NCI-H187 treated with DMSO at 0.1 percent for 48 hours (cell line): ENCODE measurements at places on chromosomes 2 and 18.

DNA sequence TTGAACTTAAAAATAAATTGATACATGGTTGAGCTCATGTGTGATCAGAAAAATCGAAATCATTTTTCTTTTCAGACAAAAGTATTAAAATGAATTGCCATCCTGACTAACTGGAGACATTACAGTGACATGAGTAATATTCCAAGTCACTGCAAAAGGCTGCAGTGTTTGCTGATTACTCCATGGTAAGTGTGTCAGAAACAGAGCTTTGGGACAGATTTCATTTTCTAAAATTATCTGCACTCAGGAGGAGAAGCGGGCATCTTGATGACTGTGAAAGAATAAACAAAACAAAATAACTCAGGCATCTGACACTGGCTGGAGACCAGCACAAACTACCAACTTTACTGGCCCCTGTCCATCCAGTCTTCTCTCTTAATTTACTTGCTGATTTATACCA lies 312.3 kb upstream of the PIK3C3 start:
- DNase-seq, result no peak

GRCh38 chr2:16633621-16634430 lies 31.8 kb downstream of the CYRIA start:
- no peak for DNase-seq

- no peak for DNase-seq
These were observed 125.2 kb upstream of the PIK3C3 start for GRCh38 chr18:41829647-41830516.

GRCh38 chr2:118255301-118255700 lies 167.0 kb downstream of the INSIG2 start:
- no peak for DNase-seq

DNA sequence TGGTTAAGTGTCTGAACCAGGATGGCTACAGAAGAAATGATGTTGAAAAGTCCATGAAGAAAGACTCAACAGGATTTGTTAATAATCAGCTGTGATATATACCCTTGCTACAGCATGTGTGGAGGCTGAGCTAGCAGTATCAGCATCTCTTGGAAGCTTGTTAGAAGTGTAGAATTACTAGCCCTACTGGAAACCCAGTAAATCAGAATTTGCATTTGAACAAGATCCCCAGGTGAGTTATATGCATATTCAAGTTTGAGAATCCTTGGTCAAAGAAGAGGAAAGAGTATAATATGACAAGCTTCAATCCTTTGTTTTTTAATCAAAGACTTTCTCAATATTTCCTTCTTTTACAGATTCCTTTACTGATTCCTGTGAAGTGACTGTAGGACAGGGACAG lies 109.0 kb upstream of the KCNJ3 start:
- DNase-seq, result no peak

- DNase-seq, result no peak
These were observed 1.0 kb downstream of the UBR3 start for GRCh38 chr2:169828141-169828811.

- DNase-seq, result no peak
These were observed 1.0 kb upstream of the MAP4K4 start for GRCh38 chr2:101696272-101697123.

GRCh38 chr2:74619651-74620297 lies 28.4 kb downstream of the M1AP start:
- DNase-seq, result no peak

DNA sequence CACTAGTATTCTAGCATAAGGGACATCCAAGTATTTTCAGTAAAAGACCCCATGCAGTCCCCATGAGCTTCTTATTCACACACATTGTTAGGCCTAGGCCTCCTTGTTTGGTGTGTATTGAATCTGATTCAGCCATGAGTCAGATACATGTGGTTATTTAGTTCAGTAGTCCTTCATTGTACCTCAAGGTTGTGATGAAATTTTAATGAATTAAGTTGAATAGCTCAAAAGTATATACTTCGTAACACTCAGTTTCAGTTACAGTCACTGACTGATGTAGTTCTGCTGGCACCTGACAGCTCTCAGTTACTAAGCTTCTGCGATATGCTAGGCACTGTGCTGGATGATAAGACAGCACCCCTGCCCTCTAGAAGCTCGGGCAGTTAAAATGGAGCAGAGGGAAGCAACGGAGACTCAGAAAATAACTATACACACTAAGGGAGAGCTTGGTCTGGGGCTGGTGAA lies 86.4 kb downstream of the XRCC5 start:
- DNase-seq, result no peak

DNA sequence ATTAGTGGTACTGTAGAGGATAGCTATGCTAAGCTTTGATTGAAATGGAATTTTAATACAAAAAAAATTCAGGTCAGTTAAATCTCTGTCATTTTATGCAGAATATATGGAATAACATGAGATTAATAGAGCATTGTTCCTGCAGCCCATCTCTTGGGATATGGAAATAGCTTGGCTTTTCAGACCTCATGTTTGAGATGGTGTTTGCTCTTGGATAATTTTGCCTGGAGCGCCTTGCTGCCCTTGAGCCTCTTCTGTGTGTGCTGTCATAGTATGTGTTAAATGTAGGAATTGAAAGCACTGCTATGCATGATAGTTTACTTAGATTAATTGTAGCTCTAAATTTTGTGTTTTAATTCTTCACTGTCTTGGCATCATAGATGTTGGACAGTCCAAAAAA lies 27.7 kb downstream of the GALNT1 start:
- DNase-seq, result no peak

- DNase-seq, result no peak
These were observed 262.8 kb upstream of the AGAP1 start for GRCh38 chr2:235230821-235231601.
